ENCODE measurements at places on chromosomes 4 and X.

GRCh38 chr4:69731847-69732246 is 28.6 kb downstream of the SULT1B1 start:
- no peak for DNase-seq

DNA sequence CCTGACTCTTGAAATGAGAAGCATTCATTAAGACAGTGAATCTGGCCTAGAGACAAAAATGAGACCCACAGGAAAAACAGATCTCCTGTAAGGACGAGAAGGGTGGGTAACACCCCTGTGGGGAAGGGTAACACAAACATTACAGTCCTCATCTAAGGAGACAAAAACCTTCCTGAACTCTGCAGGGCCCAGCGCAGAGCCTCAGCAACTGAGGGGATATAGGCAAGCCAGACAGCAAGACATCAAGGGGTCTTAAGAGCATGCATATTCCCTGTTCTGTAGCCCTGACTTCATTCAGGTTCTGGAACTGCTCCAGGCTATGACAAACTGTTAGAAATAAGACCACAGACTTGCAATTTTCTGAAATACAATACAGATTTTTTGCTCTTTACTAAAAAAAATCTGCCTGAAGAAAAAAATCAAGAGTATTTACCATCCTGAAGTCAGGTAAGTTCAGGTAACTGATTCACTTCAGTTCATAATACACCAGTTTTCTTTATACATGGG is 15.5 kb downstream of the COX18 start:
- DNase-seq: no peak

- DNase-seq: no peak
Measured at GRCh38 chr4:123526511-123526910, 129.9 kb downstream of the SPRY1 start.

DNA sequence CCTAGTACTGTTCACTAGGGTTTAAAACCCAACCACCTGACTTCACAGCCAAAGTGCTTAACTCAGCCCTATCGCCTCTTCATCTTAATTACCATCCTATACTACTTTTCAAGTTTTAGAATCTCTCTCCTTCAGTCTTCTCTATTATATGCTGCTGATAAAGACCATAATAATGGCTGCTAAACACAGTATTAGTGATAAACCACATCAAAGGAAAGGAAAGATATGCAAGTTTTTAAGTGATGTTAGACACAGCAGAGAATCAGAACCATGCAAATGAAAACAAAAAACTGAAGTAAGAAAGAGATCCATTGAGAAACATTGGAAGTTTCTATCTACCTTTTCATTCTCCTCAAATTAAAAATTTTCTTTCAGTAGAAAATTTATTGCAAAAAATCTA is 100.8 kb downstream of the REELD1 start:
- no peak for DNase-seq

DNA sequence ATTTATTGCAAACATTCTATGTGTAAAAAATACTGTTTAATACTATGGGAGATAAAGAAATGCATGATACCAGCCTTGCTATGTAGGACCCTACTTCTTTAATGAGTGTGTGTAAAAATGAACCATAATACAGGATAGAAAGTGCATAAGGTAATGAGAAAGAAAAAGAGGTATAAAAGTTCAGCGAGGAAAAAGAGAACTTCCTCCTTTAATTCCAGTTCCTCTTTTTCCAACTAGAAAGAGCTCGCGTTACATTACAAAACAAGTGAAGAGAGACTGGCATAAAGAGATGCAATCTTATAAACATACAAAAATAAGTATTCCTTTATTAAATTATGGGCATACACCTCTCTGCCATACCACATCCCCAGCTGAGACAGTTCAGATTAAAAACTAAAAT is 77.4 kb downstream of the ANKRD17 start:
- DNase-seq: no peak

DNA sequence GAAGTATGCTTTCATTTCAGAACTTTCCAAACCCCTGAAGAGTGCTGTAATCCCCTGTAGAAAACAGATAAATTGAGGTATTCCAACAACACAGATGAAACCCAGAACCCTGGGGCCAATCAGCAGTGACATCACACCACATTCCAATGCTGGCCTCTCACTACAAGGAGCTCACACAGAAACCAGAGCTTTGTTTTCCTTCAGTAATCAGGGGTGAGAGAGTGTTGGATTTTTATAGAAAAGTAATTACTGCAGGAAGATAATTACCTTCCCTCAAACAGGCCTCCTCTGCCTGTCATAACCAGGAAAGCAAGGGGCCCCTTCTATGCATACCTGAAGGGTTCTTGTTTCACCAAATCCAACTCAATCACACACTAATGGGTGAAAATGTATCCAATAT is 246.2 kb downstream of the SCFD2 start:
- no peak for DNase-seq

DNA sequence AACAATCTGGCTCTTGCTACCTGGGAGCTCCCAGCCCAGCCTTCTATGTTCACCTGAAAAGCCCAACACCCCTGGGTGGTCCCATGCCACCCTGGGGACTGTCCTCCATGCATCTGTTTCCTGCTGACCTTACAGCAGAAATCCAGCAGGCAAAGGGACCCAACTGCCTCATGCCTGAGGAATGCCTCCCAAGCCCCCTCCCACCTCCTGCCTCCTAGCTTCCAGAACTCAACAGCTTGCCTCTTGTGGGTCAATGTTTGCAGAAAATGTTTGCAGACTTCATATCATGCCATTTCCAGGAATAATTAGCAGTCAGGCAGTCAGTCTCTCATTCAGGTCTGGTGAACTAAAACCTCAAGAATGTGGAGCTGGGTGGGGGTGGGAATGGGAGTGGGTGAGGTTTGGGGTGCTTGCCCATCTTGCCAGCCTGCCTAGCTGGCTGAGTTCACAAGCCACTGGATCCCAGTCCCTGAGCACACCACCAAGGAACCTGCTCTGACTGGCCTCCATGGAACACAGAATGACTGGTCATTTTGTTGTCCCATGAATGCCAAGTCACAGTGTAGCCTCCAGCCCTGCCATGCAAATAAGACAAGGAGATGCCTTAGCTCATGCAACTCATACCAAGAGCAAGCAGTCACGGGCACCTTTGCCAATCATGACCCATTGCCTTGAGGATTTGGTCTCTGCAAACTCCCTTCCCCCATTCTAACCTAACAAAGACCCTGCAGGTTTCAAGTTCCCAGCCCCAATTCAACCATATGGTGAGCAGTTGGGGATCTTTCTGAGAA is 12.1 kb upstream of the PLAC1 start:
- no peak for DNase-seq

- no peak for DNase-seq
Measured at GRCh38 chrX:16130707-16131106, 7.3 kb downstream of the GRPR start.

GRCh38 chr4:73979407-73979957 is 2.3 kb downstream of the PF4 start:
- DNase-seq: no peak

GRCh38 chr4:102757681-102758080 is 3.1 kb downstream of the MANBA start:
- DNase-seq: no peak

- DNase-seq: no peak
Measured at GRCh38 chr4:94419956-94420355, 31.8 kb upstream of the PDLIM5 start.

- no peak for DNase-seq
Measured at GRCh38 chr4:1192091-1192492, 19.7 kb upstream of the SPON2 start.

DNA sequence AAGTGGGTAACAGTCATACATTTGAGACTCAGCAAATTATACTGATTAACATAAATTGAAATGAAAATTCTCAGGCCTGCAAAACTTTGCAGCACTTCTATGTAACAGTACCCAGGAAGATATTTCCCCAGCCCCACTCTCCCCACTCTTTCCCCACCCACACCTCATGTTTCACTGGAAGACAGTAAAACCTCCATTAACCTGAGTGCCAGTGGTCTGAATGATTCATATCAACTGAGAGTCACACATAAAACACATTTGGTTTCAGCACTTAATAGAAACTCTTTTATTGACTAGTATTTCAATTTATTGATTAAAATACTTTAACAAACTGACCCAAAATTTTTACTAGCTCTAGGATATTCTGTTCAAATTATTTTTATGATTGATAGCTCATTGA is 6.9 kb downstream of the CXCL6 start:
- DNase-seq: no peak

GRCh38 chr4:37879365-37879764 is 11.5 kb upstream of the TBC1D1 start:
- DNase-seq: no peak

DNA sequence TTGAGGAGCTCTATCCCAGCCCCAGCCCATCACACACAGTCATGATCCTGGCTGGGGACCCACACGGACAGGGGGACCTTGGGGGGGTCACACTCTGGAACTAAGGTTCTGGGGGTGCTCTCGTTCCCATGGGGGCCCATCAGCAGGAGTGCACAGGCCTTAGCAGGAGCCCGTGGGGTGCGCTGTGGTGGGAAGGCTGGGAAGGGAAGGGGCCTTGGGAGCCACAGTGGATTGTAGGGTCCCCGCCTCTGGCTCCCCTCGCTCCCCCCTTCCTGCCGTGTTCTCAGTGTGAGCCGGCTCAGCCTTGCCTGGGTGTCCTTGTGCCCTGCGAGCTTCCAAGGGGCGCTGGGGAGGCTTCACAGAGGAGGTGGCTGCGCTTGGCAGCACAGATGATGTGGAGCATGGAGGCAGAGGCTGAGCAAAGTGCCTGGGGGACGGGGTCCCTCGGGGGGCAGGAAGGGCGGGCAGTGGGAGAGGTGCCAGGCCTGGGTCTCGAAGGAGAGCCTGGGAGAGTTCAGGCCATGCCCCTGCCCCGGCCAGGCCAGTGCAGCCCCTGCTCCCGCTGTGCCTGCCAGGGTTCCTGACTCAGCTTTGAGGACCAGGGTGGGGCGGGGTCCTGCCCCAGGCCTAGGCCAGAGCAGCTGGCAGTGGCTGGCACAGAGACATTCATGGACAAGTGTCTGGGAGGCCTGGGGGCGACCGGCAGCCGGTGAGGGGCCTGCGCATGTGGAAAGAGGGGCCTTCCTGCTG is 5.5 kb upstream of the HGFAC start:
- DNase-seq: no peak

- DNase-seq: no peak
Measured at GRCh38 chr4:147594578-147594977, 22.6 kb upstream of the TMEM184C start.

GRCh38 chrX:150158554-150159332 is 204.4 kb upstream of the MAMLD1 start:
- DNase-seq: no peak

DNA sequence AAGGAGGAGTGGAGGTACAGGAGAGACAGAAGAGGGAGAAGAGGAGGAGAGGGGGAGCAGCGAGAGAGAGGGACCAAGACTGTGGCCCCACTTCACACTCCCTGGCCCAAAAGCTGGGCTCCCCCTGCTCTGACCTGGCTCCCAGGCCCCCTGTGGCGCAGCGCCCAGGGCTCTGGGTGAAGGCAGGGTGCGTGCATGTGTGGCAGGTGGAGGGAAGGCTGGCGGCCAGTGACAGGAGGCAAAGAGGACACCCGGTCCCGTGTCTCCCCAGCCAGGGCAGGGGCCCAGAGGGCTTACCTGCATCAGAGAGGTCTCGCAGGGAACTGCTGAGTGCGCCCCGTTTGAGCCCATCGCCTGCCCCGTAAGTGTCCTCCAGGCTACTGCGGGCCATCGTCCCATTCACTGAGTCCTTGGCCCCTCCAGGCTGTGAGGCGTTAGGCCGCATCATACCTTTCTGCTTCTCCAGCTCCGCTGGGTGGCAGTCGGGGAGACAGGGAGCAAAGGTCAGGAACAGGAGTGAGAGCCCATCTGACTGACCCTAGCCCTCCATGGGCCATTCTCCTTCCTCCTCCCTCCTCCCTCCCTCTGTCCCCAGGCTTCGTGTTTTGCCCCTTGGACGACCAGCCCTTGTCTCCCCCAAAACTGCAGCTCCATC is 11.1 kb upstream of the KDM5C start:
- no peak for DNase-seq

GRCh38 chr4:44538534-44538933 is 89.9 kb upstream of the KCTD8 start:
- DNase-seq: no peak

GRCh38 chr4:148787285-148787684 is 345.1 kb upstream of the NR3C2 start:
- DNase-seq: no peak

DNA sequence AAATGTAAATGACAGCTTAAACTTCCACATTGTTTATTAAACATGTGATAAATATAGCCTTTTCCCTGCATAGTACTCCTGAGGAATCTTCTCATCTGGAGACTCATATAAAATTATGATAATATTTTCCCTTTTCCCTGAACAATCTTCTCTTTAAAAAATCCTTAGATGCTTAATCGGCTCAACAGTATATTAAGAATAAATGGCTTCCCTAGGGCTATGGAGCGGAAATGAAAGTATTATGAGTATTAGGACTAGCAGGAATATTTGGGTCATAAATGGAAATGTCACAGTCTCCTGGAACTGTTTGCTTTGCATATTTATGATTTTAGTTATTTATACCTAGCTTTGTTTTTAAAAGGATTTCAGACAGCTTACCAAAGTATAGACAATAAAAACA is 200.7 kb upstream of the PDE5A start:
- DNase-seq: no peak

- DNase-seq: peak; percentile 57
Measured at GRCh38 chrX:40153345-40154249, 55.8 kb upstream of the BCOR start.

- DNase-seq: no peak
Measured at GRCh38 chrX:108397627-108398391, 40.4 kb downstream of the COL4A6 start.

DNA sequence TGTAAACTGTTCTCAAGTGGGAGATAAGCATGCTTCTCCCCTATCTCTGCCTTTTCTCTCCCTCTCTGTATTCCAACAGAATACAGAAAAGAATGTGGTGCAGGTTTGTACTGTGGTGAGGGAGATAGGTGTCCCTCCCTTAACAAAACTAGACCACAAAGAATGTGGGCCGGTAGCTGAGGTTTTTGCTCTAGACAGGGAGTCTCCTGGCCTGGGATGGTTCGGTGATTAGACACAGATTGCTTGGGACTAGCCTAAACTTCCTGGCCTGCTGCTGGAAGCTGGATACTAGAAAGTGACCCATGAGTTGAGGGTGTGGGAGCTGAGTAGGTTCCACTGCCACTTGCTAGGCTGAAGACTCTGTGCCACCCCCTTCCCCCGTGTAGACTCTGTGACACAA is 143.0 kb downstream of the CXXC4 start:
- DNase-seq: no peak

DNA sequence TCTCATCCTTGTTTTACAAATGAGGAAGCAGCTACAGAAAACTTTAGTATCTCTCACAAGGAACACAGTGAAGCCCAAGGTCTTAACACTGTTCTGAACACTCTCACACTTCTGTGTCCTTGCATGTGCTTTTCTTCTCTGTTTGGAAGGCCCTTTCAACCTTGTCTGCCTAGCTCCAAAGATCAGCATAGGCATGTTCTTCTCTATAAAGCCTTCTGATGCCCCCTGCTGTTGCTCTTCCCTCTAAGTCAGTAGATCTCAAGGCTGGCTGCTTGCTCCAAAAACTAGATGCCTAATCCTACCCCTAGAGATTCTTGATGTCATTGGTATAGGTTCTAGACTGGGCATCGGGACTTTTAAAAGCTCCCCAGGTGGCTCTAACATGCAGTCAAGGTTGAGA is 5.9 kb downstream of the APOO start:
- no peak for DNase-seq

Measured in CD4-positive, alpha-beta T cell (primary cell).